ENCODE measurements at places on chromosomes 1 and 21.

GRCh38 chr1:13873032-13873431 lies 173.0 kb downstream of the PRDM2 start:
- H3K4me1 ChIP-seq: no peaks in the 10 kb centered on the region
- DNase-seq: no peak
- no peak overlapping the region for H3K27ac ChIP-seq
- H3K27me3 ChIP-seq: peaks cover 22% of the 10 kb centered on the region

- H3K4me1 ChIP-seq: peaks cover 26% of the 10 kb centered on the region
- peak overlapping the region; percentile 98 for H3K27ac ChIP-seq
- peaks cover 5% of the 10 kb centered on the region for H3K27me3 ChIP-seq
- peaks cover 7% of the 10 kb centered on the region for H3K36me3 ChIP-seq
These were observed 334 bp downstream of the CTH start for GRCh38 chr1:70411360-70411844.

- no peak for DNase-seq
- H3K27ac ChIP-seq: no peak overlapping the region
- no peak overlapping the region for H3K4me3 ChIP-seq
- no peaks in the 10 kb centered on the region for H3K4me1 ChIP-seq
- no peaks in the 10 kb centered on the region for H3K36me3 ChIP-seq
These were observed 249.9 kb downstream of the TNR start for GRCh38 chr1:175493321-175494010.

DNA sequence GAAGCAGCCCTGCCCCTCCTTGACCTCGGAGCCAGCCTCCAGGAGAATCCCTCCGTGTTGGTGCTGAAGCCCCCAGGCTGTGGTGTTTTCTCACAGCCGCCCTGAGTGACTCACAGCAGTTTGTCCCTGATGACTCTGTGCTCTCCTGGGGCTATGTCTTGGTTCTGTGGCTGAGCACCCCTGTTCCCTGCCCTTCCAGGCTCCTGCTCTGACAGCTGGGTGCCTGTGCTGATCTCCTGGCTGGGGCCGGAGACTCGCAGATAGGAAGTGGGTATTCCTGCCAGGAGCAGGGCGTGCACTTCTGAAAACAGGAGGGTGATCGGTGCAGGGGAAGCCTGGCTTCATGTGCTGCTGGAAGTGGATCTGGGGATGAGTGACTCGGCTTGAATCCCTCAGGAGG lies 34.5 kb downstream of the POFUT2 start:
- peaks cover 10% of the 10 kb centered on the region for H3K27me3 ChIP-seq
- DNase-seq: no peak
- H3K4me1 ChIP-seq: peaks cover 4% of the 10 kb centered on the region
- H3K27ac ChIP-seq: no peak overlapping the region
- no peaks in the 10 kb centered on the region for H3K36me3 ChIP-seq

- H3K27ac ChIP-seq: no peak overlapping the region
- no peaks in the 10 kb centered on the region for H3K27me3 ChIP-seq
- H3K4me3 ChIP-seq: no peak overlapping the region
These were observed 161.6 kb downstream of the CHRM3 start for GRCh38 chr1:239547987-239548386.

DNA sequence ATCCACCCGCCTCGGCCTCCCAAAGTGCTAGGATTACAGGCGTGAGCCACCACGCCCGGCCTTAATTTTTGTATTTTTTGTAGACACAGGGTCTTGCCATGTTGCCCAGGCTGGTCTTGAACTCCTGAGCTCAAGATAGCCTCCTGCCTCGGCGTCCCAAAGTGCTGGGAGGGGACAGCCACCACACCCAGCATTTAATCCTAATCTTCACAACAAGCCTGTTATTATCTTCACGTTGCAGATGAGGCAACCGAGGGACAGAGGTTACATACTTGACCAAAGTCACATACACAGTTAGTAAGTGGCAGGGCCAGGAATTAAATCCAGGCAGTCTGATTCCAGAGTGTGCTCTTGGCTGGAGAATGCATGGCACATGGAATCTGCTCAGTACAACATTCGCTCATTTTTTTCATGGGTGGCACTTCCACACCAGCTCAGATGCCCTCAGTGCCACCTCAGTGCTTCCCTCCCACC lies 4.8 kb upstream of the GPR37L1 start:
- no peak for DNase-seq
- H3K4me3 ChIP-seq: no peak overlapping the region
- no peak overlapping the region for H3K27ac ChIP-seq
- peaks cover 9% of the 10 kb centered on the region for H3K27me3 ChIP-seq
- H3K36me3 ChIP-seq: no peaks in the 10 kb centered on the region

- H3K27ac ChIP-seq: no peak overlapping the region
- H3K36me3 ChIP-seq: no peaks in the 10 kb centered on the region
- peak; percentile 10 for DNase-seq
- no peak overlapping the region for H3K4me3 ChIP-seq
- H3K4me1 ChIP-seq: no peaks in the 10 kb centered on the region
These were observed 6.2 kb upstream of the PRDM16 start for GRCh38 chr1:3062616-3063378.

- DNase-seq: no peak
- H3K4me3 ChIP-seq: no peak overlapping the region
- H3K4me1 ChIP-seq: no peaks in the 10 kb centered on the region
- no peaks in the 10 kb centered on the region for H3K36me3 ChIP-seq
These were observed 56.2 kb upstream of the GNG12 start for GRCh38 chr1:67889466-67889865.

DNA sequence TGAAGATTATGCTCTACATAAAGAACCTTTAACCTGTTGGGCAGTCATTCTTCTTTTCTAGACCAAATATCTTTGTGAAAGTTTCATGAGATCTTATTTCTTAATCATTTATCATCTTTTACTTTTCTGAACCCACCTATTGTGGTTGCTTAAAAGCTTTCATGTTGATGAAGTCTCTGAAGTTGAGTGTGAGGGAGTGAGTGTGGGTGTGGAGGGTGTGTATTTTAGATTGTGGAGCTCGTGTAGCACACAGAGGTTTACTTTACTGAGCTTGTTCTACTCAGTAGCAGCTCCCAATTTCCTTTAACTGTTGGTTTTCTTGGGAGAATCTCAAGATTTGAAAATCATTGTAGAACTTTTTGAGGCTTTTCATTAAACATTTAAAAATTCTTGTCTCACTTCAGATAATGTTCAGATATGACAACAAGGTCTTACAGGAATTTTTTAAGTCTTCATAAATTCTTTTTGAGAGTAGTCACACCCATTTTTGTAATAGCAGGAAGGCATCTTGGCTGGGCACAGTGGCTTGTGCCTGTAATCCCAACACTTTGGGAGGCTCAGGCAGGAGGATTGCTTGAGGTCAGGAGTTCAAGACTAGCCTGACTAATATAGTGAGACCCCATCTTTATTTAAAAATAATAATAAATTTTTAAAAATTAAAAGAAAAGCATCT lies 17.0 kb downstream of the SRRM1 start:
- H3K4me1 ChIP-seq: peaks cover 12% of the 10 kb centered on the region
- no peak for DNase-seq
- no peaks in the 10 kb centered on the region for H3K27me3 ChIP-seq
- H3K4me3 ChIP-seq: no peak overlapping the region

- H3K36me3 ChIP-seq: no peaks in the 10 kb centered on the region
- no peaks in the 10 kb centered on the region for H3K27me3 ChIP-seq
- no peak for DNase-seq
These were observed 14.7 kb downstream of the ADCY10 start for GRCh38 chr1:167899253-167899681.

DNA sequence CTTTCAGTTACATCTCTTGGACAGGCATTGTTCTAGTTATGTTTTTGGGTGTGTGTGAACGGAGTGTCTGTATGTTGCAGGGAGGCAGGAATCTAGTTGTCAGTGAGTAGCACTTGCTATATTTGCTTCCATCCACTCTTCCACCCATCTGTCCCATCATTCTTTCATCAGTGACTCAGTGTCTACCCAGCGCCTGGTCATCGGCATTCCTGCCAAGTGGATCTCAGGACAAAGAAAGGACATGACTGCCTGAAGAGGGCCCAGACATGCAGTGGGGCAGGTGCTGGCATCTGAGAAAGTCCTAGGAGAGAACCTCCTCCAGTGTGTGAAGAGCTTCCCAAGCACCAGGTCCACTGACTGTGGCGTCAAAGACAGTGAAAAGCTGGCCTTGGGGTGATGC lies 27.3 kb upstream of the MAGOH start:
- no peaks in the 10 kb centered on the region for H3K27me3 ChIP-seq
- H3K36me3 ChIP-seq: peaks cover 37% of the 10 kb centered on the region
- no peak for DNase-seq
- no peak overlapping the region for H3K27ac ChIP-seq
- H3K4me3 ChIP-seq: no peak overlapping the region

DNA sequence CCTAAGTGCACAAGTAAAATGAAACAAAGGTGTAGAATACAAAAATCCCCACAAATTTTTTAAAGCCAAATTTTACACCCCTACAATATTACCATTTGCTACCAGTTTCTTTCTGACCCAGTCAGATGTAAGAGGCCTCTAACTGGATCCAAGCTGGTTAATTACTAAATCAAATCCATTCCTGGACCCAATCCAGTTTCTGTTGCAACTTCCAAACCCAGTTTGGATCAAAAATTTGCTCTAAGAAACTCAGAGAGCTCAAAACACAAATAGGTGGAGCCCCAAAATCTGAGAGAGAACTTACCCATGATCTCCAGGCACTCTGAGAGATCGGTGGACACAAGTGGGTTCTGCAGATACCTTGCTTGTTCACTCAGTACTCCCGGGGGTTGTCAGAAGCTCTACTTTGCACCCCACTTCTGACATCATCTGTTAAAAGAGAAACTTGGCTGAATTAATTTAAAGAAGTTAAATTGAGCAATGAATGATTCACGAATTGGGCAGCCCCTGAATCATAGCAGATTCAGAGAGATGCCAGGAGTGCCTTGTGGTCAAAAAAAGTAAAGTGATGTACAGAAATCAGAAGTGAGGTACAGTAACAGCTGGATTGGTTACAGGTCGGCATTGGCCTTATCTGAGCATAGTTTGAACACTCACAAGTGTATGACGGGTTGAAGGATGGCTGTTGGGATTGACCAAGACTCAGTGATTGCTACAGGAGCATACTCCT lies 448.0 kb downstream of the KCNT2 start:
- no peaks in the 10 kb centered on the region for H3K36me3 ChIP-seq
- no peak for DNase-seq

- no peaks in the 10 kb centered on the region for H3K27me3 ChIP-seq
- peak overlapping the region; percentile 99 for H3K27ac ChIP-seq
- peaks cover 88% of the 10 kb centered on the region for H3K4me1 ChIP-seq
- peaks cover 88% of the 10 kb centered on the region for H3K36me3 ChIP-seq
- H3K4me3 ChIP-seq: peak overlapping the region; percentile 95
- DNase-seq: no peak
These were observed 6.0 kb downstream of the LY9 start for GRCh38 chr1:160801836-160802580.

DNA sequence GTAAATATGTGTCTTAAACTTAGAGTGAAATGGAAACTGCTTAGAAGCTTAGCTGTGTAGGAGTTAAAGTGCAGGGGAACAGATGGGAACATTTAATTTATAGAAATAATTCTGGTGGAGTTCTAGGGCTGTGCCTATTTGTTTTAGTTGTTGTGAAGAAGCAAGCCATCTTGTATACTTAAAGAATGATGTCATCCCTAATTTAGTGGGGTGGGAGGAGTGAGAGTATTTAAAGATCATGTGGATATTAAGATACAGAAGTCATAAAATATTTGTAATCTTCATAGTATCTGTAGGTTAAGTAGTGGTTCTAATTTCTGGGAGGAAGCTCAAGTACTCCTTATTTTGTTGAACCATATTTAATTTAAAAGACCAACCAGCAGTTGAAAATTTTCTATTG lies 41.5 kb downstream of the BACH1 start:
- no peaks in the 10 kb centered on the region for H3K27me3 ChIP-seq
- DNase-seq: no peak
- no peak overlapping the region for H3K4me3 ChIP-seq
- H3K27ac ChIP-seq: no peak overlapping the region
- peaks cover 13% of the 10 kb centered on the region for H3K4me1 ChIP-seq

- H3K27ac ChIP-seq: peak overlapping the region; percentile 80
- H3K36me3 ChIP-seq: peaks cover 1% of the 10 kb centered on the region
- H3K27me3 ChIP-seq: no peaks in the 10 kb centered on the region
- DNase-seq: no peak
These were observed 105.9 kb upstream of the POU3F1 start for GRCh38 chr1:38152351-38153065.

Data from activated B cell treated with CpG ODN at 0.5 μM for 24 hours (primary cell).